ENCODE measurements at places on chromosomes 4 and X. TPM values are rescaled to one million over a fixed set of nuclear protein-coding genes. Genes with fewer than 3 reads are reported as not detected.

TMEM144 gene
- total RNA-seq, result 8.3 TPM

SLC34A2 gene
- not detected for total RNA-seq

CCKAR gene
- total RNA-seq, result 3.1 TPM

ABLIM2 gene
- not detected for total RNA-seq

CCDC110 gene
- 4.2 TPM for total RNA-seq

NAA11 gene
- not detected for total RNA-seq

DCAF8L2 gene
- total RNA-seq, result not detected

NUP62CL gene
- not detected for total RNA-seq

MAGEA2 gene
- not detected for total RNA-seq

GAR1 gene
- total RNA-seq, result 6.6 TPM

PTPN13 gene
- total RNA-seq, result 41.6 TPM

GRIA2 gene
- total RNA-seq, result not detected

SPIN2A gene
- total RNA-seq, result not detected

UGT2A3 gene
- not detected for total RNA-seq

CAPN6 gene
- total RNA-seq, result not detected

GPR119 gene
- not detected for total RNA-seq

FOXR2 gene
- total RNA-seq, result not detected

TMPRSS11E gene
- not detected for total RNA-seq

FDCSP gene
- total RNA-seq, result not detected

MAGEC2 gene
- 0.09 TPM for total RNA-seq

SMS gene
- total RNA-seq, result 46.3 TPM

CFAP47 gene
- total RNA-seq, result not detected

KCNE5 gene
- total RNA-seq, result 0.36 TPM

TLR1 gene
- 3.2 TPM for total RNA-seq

ZFP92 gene
- total RNA-seq, result 0.08 TPM

SULT1E1 gene
- total RNA-seq, result 0.41 TPM

CCNQ gene
- total RNA-seq, result 14.5 TPM

PARM1 gene
- 0.63 TPM for total RNA-seq

CCDC160 gene
- not detected for total RNA-seq

GYPB gene
- not detected for total RNA-seq

PRKG2 gene
- 7.9 TPM for total RNA-seq

KLHL4 gene
- 5.0 TPM for total RNA-seq

DCHS2 gene
- not detected for total RNA-seq

CXCL11 gene
- not detected for total RNA-seq

GATA1 gene
- not detected for total RNA-seq

PRRG1 gene
- total RNA-seq, result 15.3 TPM

GLRB gene
- total RNA-seq, result 3.0 TPM

GASK1B gene
- total RNA-seq, result 37.6 TPM

AMTN gene
- total RNA-seq, result not detected

LRCH2 gene
- total RNA-seq, result 11.1 TPM

SLC9A6 gene
- 18.6 TPM for total RNA-seq

CSAG1 gene
- total RNA-seq, result not detected

CT45A1 gene
- not detected for total RNA-seq

CDK16 gene
- 91.6 TPM for total RNA-seq

SMPX gene
- not detected for total RNA-seq

CXCL10 gene
- not detected for total RNA-seq

TBX22 gene
- not detected for total RNA-seq

S100P gene
- not detected for total RNA-seq

AMBN gene
- not detected for total RNA-seq

Measured in fibroblast of the aortic adventitia (primary cell).